ENCODE measurements at places on chromosomes 12 and 14. TPM values are rescaled to one million over a fixed set of nuclear protein-coding genes. Genes with fewer than 3 reads are reported as not detected.

- no peak for DNase-seq
Measured at GRCh38 chr12:27505109-27505508, 18.9 kb upstream of the PPFIBP1 start.

Gene FAR2
- 0.70 TPM for total RNA-seq

GRCh38 chr14:23483236-23483854, 13.8 kb downstream of the NGDN start:
- DNase-seq: no peak

Gene NR2C1
- total RNA-seq: 42.9 TPM

Measured in naive thymus-derived CD8-positive, alpha-beta T cell (primary cell).